ENCODE measurements at places on chromosomes 13 and 19.
A peak's percentile ranks its signal among the peaks of the same experiment; 100 is the strongest.

DNA sequence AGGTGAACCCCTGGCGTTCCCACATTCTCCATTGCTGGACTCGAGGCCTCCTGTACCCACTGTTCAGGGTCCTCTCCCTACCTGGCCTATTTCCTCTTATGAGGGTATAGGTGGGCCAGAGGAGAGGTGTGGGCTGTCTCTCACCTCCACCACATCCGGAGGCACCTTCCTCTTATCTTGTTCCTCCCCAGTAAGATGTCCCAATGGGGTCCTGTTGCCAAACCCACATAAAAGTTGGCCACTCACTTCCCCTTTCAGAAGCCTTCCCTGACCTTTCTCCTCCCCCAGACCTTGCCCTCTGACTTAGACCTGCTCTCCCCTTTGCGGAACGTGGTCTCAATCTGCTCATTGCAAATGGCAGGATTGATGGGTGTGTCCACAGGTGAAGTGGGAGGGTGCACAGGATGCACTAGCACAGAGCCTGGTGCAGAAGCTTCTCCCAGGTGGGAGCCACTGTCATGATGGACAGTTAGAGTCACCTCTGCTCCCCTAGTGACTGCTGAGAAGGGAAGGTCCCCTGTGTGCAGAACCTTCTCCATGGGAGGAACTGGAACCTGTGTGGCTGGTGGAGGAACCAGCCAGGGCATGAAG is 1.3 kb downstream of the CYP4F3 start:
- DNase-seq, result no peak

- DNase-seq, result no peak
These were observed 9.2 kb upstream of the ALOX5AP start for GRCh38 chr13:30726192-30726591.

DNA sequence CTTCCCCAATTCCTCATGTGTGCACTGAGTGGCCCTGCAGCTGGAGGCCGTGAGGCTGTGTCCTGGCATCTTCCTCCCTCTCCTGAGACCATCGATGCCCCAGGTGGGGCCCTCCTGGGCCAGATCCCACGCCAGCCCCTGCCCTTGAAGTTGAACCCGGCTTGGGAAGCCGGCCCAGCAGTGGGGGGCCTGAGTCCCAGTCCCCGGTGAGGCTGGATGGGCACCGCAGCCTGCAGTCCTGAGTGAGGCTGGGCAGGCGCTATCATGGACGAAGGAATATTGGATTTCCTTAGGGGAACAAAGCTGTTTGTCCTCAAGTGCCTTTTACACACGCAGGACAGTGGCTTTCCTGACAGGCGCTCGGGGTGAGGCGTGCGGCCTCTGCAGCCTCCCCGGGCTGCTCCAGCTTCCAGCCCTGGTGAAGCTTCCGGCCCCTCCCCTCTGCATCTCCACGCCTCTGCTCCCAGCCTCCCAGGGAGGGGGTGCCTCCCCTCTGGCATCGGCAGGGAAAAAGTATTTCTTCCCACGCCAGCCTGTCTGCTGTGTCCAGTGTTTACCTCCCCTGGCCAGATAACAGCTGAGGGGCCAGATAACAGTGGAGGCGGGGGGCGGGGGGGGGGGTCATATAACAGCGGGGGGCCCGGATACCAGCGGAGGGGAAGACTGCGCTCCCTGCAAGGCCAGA is 159.5 kb downstream of the KDM4B start:
- DNase-seq, result no peak

GRCh38 chr19:47122359-47123335 is 8.0 kb upstream of the SAE1 start:
- DNase-seq, result no peak

GRCh38 chr13:38641164-38641948 is 45.5 kb upstream of the FREM2 start:
- peak; percentile 28 for DNase-seq

DNA sequence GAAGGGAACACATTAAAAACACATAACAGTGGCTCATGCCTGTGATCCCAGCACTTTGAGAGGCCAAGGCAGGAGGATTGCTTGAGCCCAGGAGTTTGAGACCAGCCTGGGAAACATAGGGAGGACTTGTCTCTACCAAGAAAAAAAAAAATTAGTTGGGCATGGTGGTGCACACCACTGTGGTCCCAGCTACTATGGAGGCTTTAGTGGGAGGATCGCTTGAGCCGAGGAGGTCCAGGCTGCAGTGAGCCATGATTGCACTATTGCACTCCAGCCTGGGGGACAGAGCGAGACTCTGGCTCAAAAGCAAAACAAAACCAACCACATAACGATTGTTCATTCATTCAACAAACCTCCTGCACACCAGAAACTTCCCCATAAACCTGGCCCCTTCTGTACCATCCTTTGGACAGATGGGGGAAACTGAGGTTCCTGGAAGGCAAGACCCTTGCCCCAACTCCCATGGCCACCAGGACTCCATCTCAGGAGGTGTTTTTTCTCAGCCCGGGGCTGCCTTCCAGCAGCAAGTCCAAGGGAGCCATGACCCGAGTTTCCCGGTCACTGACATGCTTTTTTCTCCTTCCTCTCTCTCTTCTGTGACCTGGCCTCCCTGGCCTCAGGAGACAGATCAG is 4.3 kb downstream of the FOSB start:
- no peak for DNase-seq

DNA sequence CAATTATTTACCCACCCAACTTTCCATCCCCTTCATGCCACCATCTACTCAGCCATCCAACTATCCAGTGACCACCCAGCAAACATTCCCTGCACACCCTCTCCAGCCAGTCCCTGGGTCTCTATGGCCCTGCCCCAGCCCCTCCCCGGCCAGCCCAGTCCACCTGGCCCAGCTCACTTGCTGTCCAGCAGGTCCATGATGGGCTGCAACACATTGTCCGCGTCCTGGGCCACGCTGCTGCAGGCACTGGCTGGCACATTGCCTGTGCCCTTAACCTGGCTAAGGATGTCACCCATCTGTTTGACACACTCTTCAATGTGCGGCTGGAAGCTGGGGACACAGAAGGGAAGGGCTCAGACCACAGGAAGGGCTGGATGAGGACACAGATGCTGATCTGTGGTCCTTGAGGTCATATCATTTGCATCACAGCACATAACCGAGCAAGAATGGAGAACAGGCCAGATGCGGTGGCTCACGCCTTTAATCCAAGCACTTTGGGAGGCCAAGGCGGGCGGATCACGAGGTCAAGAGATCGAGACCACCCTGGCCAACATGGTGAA is 61.6 kb downstream of the UNC13A start:
- no peak for DNase-seq
